Activated CD4-positive, alpha-beta T cell treated with anti-CD3 and anti-CD28 coated beads, Interleukin-2, amount 10 ng/mL, durations not matched to agents 24 days and 14 days (primary cell): ENCODE measurements at places on chromosomes 6 and 20. TPM values are rescaled to one million over a fixed set of nuclear protein-coding genes. Genes with fewer than 3 reads are reported as not detected.

- peaks cover 10% of the 10 kb centered on the region for H3K27me3 ChIP-seq
- H3K4me3 ChIP-seq, result no peak overlapping the region
- H3K36me3 ChIP-seq, result peaks cover 3% of the 10 kb centered on the region
- H3K4me1 ChIP-seq, result peaks cover 6% of the 10 kb centered on the region
- H3K27ac ChIP-seq, result no peak overlapping the region
Observed at GRCh38 chr20:38441916-38442315, 6.8 kb upstream of the SNHG17 start.

TMEM181 gene
- total RNA-seq, result 17.1 and 17.8 TPM in 2 replicates

GRCh38 chr6:42551217-42551616 is 12.6 kb upstream of the UBR2 start:
- DNase-seq, result no peak
- no peaks in the 10 kb centered on the region for H3K36me3 ChIP-seq
- no peak overlapping the region for H3K27ac ChIP-seq
- peaks cover 22% of the 10 kb centered on the region for H3K4me1 ChIP-seq
- no peak overlapping the region for H3K4me3 ChIP-seq

VARS2 gene
- 74.8 and 84.2 TPM in 2 replicates for total RNA-seq

SNX3 gene
- 75.1 and 78.0 TPM in 2 replicates for total RNA-seq

SDCBP2 gene
- total RNA-seq, result 2.0 and 3.0 TPM in 2 replicates

GRCh38 chr20:41865938-41866337 is 247.8 kb upstream of the CHD6 start:
- no peak for DNase-seq
- no peaks in the 10 kb centered on the region for H3K27me3 ChIP-seq
- no peak overlapping the region for H3K4me3 ChIP-seq
- H3K36me3 ChIP-seq, result no peaks in the 10 kb centered on the region
- no peaks in the 10 kb centered on the region for H3K4me1 ChIP-seq
